Stimulated activated CD4-positive, alpha-beta T cell treated with anti-CD3 and anti-CD28 coated beads, Interleukin-2, amount 100 ng/mL, for 24 hours (primary cell): ENCODE measurements at places on chromosomes 12 and 14.

GRCh38 chr12:56758728-56759262 is 4.3 kb upstream of the HSD17B6 start:
- DNase-seq, result no peak

DNA sequence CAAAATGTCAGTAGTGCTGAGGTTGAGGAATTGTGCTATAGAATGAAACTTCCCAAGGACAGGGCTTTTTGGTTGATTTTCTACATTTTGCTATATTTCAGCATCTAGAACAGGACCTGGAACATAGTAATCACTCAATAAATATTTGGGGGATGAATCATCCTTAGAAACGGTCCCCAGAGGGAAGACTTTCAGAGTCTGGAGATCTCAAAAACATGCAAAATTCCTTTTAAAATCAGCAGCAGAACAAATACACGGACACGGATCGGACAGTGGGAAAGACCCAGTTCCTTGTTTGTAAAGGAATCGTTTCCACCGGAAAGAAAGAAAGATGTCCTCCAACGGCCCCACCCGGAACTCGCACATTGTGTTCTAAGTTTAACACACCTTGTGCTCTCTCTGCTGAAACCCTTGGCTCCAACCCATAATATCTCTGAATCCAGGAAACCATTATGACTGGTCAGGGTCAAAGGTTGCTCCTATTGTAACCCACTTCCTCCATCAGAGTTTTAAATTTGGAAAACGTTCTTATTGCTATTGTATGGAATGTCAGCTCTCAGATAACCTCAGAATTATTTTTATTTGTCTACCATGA is 617.2 kb downstream of the MED13L start:
- DNase-seq, result no peak

DNA sequence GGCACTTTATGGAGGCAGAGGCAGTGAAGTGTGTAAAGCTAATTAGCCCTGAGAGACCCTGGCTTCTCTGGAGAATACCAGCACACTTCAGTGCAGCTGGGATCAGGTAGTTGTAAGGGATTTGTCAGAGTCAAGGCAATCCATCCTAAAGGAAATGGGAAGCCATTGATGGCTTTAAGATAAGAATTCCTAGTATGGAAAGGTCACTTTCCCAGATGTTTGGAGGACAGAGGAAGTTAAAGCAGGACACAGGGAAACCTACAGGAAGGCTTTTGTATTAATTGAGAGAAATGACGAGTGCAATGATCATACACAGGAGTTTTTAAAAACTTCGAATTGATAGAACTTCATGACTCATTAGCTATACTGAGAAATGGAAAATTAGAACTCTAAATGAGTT is 254.4 kb downstream of the SLC16A7 start:
- no peak for DNase-seq

DNA sequence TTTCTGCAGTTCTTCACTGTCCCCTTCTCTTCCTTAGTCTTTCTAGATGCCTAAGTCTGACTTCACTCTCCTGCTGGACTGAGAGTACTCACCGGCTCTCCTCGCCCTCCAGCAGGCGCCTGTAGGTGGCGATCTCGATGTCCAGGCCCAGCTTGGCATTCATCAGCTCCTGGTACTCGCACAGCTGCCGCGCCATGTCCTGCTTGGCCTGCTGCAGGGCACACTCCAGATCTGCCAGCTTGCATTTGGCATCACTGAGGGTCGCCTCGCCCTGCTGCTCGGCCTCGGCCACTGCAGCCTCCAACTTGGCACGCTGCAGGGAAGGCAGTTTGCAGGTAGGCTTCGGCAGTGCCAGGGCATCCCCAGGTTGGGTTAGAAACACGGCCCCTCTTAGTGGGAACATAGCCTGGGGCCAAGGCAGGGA is 5.2 kb downstream of the KRT84 start:
- no peak for DNase-seq

DNA sequence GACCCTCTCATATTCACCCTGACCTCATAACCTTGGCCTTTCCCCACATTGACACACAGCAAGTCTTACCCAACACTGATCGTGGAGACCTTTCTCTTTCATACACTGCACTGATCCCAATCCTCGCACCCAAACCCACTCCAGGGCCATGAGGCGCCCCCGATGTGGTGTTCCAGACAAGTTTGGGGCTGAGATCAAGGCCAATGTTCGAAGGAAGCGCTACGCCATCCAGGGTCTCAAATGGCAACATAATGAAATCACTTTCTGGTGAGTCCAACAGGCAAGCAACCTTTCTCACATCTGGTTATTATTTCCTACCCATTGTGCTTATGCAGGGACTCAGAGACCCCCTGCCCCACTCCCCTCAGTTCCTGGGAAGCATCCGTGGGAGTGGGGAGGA is 5.4 kb downstream of the MMP14 start:
- no peak for DNase-seq

GRCh38 chr12:55937981-55938380 is 7.0 kb downstream of the DGKA start:
- DNase-seq, result no peak

DNA sequence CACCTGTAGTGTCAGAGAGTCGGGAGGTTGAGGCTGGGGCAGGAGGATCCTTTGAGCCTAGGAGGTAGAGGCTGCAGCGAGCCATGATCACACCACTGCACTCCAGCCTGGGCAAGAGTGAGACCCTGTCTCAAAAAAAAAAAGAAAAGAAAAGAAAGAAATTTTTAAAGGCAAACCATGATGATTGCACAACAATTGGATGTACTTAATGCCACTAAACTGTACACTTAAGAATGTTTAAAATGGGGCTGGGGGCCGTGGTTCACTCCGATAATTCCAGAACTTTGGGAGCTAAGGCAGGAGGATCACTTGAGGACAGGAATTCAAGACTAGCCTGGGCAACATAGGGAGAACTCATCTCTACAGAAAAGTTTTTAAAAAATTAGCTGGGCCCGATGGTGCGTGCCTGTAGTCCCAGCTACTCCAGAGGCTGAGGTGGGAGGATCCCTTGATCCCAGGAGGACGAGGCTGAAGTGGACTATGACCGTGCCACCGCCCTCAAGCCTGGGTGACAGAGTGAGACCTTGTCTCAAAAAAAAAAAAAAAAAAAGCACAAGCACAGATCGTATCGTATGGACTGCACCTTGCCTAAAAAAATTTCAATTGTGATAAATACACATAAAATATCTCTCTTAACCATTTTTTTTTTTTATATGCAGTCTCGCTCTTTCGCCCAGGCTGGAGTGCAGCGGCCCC is 32.7 kb downstream of the JAG2 start:
- no peak for DNase-seq

DNA sequence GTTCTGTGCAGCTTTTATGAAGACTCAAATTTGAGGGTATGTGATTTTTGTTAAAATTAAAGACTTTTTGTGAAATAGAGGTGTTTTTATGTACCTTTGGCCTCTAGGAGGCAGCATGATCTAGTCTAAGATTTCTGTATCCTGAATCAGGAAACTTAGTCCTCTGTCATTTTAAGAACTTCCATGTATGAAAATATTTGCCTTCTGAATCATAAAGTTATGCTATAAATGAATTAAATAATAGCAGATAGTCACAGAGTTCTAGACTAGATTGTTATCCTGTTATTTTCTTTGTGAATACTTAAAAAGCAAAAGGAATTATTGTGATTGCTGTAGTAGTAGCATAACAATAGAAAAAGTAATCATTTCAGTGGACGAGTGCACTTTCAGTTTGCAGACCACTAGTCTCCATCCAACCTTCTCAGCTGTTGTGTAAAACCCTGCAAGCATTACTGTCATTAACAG is 56.3 kb downstream of the FGD4 start:
- DNase-seq, result no peak

DNA sequence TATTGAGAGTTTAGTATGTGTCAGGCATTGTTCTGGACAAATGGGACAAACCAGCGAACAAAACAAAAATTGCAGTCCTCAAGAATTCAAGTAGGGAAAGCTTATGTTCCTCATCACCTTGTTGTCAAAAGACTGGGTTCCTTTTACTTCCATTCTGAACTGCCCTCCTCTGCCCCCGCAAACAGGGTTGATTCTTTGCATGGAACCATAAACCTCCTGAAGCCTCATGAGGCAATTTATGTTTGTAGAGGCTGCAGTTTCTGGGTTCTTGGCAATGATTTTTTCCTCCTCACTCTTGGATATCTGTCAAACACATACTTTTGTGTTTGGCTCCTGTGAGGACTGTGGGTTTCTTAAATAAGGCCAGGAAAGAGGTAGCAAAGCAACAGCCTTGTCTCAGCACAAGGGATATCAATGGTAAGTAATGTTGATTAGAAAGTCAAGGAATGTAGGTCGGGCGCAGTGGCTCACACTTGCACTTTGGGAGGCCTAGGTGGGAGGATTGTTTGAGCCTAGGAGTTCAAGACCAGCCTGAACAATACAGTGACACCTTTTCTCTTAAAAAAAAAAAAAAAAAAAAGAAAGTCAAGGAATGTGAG is 13.9 kb downstream of the COPZ1 start:
- no peak for DNase-seq

DNA sequence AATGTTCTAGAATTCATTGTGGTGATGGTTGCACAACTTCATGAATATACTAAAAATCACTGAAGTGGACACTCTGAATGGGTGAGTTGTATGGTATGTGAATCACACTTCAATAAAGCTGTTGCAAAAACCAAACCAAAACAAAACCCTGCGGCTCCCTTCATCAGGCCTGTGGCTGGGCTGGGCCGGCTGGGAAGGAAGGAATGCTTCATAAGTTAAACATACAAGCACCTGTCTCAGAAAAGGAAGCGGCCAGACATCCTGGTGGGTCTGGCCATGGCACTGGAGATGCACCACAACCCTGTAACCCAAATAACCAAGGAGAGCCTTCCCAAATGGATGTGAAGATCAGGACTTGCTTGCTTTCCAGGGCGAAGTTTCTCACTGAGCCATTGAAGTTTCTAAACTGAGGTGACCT is 34.9 kb downstream of the TTC7B start:
- DNase-seq, result no peak

DNA sequence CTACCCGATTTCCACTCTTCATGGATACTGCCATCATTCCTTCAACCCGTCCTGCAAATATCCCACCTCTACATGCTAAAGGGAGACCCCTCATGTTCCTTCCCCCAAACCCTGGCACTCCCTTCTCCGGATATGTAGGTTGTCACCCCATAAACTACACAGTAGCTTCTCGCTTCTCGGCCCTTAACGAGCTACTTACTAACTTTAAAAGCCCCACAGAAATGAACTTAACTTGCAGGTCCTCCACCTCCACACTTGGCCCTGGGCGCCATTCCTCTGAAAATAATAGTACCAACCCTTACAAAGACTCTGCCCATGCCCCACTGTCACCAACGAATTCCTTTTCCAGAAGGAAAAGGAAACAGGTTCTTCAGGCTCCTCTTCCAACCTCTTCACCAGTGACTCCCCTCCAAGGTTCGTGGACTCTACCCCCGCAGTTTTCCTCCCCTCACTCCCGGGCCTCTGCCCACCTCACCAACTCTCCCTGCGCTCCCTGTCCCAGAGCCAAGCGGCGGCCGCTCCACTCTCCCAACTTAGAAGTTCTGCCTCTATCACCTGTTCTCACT is 1.2 kb downstream of the SPPL3 start:
- DNase-seq, result peak; percentile 3

GRCh38 chr12:91952916-91953315 is 192.7 kb downstream of the BTG1 start:
- DNase-seq, result no peak

GRCh38 chr14:101022121-101022520 is 118.6 kb upstream of the RTL1 start:
- no peak for DNase-seq

DNA sequence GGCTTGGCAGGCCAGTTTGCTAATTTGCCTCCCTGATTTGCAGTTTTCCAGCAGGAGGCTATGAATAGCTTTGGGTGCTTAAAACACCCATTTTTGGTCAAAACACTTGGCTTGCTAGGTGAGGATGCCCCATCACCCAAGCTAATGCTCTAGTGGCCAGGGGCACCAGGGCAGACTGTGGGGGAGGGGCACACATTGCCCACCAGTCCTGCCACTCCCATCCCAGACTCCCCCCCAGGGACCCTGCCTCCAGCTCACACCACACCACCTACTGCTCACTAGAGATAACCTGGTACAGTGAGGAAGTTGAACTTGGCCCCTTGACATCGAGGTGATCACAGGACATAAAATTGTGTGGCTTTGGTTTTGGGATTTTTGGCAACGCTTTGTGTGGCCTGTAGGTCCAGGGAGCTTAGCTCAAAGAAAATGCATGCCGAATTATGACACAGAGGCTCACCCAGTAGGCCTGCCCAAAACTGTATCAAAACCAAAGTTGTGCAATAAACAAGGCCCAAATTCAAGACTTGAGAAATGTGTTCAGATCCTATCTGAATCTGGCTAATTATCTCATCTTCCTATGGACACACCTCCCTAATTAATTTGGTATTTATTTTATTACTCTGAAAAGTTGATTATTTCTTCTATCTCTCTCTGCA is 4.3 kb downstream of the NUAK1 start:
- no peak for DNase-seq

DNA sequence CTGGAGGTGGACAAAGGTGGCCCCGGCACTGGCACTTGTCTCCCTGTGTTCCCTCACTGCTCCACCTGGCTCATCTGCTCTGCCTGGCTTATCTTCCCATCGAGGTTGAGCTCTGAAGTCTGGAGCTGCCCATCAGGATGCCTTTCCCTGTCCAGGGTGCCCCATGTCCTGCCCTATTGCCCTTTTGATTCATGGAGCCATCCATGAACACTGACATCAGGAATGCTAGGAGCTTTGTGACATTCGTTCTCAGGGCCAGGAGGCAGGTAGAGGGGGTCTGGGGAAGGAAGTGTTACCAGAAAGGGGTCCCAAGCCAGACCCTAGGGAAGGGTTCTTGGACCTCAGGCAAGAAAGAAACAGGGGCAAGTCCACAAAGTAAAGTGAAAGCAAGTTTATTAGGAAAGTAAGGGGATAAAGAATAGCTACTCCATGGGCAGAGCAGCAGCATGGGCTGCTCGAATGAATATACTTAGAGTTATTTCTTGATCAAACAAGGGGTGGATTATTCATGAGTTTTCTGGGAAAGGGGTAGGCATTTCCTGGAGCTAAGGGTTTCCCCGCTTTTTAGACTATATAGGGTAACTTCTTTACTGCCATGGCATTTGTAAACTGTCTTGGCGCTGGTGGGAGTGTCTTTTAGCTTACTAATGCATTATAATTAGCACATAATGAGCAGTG is 51.6 kb downstream of the RIN3 start:
- no peak for DNase-seq

- DNase-seq, result no peak
Observed at GRCh38 chr12:46442738-46443137, 70.2 kb upstream of the SLC38A2 start.

GRCh38 chr14:23297096-23297495 is 5.6 kb downstream of the PPP1R3E start:
- no peak for DNase-seq

- no peak for DNase-seq
Observed at GRCh38 chr12:45575417-45575816, 154.1 kb upstream of the ARID2 start.
